Fibroblast of skin of abdomen (primary cell): ENCODE measurements at places on chromosomes 2 and 18.

GRCh38 chr2:241410739-241411176 lies 54.7 kb downstream of the FARP2 start:
- no peak for DNase-seq

- no peak for DNase-seq
Observed at GRCh38 chr2:94999431-94999883, 26.1 kb upstream of the MAL start.

DNA sequence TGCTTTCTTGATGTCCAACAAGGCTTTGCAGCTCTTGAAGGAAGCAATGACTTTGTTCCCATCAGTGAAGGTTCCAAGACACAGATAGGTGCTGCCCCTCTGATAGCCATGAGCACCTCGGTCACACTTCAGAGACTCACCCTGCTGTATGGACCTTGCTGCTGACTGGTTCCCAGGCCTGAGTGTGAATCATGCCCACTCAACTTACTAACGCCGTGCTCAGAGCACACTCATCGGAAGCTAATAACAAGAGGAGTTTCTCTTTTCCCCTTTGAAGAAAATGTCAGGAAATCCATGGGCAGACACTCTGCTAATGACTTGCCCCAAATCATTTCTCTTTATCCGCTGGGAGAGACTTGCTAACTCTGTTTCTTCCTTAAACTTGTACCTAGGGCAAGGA lies 83.8 kb upstream of the ARL4C start:
- no peak for DNase-seq

GRCh38 chr18:29191263-29191662 lies 1014.3 kb upstream of the CDH2 start:
- peak; percentile 39 for DNase-seq

DNA sequence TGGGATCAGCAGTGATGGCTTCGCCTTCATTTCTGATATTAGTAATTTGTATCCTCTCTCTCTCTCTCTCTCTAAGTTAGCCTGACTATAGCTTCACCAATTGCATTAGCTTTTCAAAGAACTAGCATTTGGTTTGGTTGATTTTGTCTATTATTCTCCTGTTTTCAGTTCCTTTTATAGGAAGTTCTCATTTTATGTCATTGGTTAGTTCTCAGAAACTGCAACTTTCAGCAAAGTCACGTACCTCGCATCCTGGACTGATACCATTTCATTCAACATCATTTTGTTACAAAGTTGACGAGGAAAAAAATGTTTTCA lies 450.8 kb downstream of the EIPR1 start:
- DNase-seq, result no peak

DNA sequence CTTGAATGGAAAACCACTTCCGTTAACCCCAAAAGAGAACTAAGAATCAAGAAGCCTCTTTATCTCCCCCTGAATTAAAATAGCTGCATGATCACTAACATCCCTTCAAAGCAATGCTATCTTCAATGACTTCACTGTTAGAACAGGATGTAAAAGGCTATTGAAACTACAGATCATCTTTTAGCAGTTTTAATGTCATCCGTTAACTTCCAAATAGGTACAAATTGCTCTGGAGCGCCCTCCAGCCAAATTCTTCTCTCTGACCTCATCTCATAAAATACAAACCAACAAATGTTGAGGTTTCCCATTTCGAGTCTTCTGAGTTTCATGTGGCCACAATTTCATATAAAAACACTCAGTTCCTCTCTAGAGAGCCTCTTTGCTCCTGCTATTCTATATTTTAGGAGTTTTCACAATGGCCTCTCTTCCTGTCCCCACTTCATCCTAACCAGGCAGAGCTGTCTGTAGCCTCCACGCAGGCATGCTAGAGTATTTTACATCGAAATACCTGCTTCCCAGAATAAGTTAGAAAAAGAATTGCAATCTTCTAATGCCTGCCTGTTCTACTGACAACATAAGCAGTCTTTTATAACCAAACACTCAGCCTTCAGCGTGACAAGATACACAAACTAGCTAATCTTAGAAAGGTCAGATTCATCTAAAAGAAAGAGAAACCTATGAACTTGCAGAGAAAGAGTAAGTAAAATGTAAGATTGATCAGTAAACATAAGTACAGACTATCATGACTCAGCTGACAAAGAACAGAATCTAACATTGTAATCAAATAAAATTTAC lies 37.9 kb downstream of the B4GALT6 start:
- no peak for DNase-seq

DNA sequence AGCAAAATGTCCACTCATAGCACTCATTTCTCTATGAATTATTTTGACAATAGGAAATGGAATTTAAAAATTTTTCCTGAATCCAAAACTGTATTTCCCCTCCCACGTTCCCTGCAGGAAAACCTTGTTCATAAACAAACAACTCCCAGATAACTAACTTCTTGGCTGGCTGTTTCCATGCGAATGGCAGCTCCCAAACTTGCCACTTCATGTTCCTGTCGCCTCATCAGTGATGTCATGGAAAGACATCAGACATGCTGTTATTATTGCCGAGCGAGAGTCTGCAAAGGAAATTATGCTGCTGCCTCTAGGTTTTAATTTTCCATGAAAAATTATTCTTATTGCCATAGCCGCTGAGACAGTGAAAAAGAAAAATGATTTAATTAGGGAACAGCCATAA lies 117.0 kb upstream of the RIOK3 start:
- DNase-seq, result no peak

DNA sequence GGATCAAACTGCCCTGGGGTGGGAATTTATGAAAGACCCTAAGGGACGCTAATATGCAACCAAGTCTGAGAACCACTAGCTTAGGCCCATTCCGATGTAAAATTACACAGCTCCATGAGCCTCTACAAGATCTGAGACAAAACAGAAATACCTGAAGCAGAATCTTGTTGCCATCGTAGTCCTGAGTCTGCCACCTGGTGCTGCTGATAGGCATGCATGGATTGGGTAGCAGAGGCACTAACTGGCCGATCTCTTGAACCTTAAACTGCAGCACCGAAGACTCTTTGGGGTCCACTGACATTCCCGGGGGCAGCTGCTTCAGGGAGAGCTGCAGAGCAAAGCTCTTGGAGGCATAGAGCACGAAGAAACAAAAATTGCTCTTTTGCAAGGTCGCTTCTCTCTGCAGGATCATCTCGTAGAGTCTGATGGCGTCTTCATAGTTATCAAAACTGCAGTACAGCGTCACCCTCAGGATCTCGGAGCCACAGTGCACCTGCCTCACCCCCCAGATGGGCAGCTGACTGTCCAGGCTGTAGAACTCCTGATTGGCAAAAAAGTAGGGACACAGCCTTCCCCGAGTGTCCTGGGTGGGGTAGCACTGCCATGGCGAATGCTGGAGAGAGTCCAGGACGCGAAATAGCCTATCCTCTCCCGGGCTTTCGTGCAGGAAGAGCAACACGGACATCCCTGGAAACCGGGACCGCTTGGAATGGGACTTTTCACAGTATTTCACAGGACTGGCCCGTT lies 848 bp downstream of the FAM124B start:
- no peak for DNase-seq

DNA sequence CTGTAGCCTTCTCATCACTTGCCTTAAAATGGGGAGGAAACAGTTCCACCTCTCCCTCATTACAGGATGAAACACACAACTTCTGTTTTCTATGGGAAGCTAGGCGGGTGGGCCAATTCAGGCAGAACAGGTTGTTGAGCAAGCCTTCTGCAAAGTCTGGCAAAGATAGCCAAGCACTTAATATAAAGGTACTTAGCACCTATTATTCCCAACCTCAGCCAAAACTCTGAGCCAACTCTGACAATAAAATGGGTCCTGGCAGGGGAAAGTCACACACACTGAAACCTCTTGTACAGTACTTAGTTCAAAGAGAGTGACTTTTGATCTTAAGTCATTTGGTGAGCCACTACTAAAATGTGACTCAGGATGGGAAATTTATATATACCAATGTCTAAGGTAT lies 15.8 kb upstream of the SOCS6 start:
- DNase-seq, result no peak

GRCh38 chr2:172285010-172285621 lies 142.3 kb upstream of the ITGA6 start:
- peak; percentile 74 for DNase-seq

DNA sequence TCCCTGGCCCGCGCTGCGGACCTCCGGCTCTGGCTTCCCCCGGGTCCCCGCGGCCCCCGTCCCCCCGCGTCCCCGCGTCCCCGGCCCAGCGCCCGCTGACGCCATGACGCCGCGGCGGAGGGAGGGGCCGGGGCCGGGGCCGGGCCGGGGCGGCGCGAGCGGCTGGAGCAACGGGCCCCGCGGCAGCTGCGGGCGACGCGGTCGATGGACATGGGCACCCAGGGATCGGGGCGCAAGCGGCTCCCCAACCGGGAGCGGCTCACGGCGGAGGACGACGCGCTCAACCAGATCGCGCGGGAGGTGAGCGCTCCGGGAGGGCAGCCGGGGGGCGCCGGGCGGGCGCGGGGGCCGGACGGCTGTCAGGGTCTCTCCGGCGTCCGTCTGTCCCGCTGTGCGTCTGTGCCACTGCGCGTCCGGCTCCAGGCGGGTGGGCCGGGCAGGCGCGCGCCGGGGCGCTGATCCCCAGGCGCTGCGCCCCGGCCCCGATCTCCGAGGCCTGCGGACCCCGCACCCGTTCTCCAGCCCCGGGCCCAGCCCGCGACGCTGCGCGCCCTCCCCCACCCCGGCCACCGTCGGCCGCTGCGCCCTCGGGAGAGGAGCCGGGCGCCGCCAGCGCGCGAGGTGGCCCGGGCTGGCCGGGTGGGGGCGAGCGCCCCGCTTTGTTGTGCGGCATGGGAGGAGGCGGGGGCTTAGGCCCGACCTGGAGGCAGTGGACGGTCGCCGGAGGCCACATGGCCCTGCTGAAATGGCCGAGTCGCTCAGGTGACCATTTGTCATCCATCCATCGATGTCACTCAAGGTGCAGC lies at the start of gene LRRFIP1:
TSS of gene LRRFIP1 (plus strand) at position 147 of the 806 bp plus-strand sequence. CDS start at position 205, 58 bp downstream.
- DNase-seq, result no peak

DNA sequence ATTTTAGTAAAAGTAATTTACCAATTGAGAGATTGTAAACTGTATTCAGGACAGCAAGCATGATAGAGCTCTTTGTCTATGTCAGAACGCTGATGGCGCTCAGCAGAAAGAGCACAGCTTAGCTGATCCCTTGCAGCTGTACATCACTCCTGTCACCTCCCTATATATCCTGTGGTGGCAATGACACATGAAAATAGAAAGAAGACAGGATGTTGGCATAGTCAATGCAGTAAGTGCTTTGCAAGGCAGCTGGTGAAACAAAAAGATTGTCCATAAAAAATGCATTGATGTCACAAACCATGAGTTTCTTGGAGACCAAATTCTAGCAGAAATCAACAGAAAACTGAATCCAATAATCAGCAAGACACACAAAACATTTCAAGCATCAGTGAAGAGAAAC lies 221.5 kb downstream of the RIT2 start:
- DNase-seq, result no peak

DNA sequence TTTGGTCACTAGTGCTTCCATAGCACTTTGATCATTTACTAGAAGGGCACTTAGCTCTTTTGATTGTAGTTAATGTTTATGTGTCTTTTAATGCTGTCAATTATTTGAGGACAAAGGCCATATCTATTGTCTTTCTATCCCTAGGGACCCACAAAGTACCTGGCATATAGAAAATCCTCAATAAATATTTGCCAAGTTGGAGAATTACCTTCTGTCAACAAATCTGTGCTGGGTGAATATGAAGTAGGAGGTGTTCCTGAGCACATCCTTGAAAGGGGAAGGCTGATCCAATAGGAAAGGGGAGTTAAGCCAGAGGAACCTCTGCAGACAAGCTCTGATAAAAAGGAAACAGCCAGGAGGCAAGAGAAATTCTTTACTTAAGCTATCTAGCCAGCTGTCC lies 8.2 kb downstream of the DPP4 start:
- DNase-seq, result no peak

- DNase-seq, result no peak
Observed at GRCh38 chr2:120880381-120880780, 144.7 kb downstream of the GLI2 start.

DNA sequence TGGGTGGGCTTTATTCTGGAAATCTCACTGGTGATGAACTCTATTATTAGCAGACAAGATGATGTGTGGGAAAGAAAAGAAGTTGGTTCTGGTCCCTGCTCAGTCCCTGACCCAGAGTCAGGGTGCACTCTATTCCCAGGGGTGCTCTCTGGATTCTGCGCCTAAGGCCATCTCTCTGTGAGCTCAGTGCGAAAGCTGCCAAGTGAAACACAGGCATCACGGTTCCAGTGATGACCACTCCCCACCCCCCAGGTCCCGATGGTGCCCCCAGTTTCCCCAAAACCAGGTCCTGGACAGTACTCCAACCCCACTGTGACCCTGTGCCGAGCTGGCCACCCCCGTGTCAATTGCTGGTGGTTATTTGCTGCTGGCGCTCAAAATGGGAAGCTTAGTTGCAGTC lies 30.1 kb downstream of the RHOB start:
- DNase-seq, result no peak

DNA sequence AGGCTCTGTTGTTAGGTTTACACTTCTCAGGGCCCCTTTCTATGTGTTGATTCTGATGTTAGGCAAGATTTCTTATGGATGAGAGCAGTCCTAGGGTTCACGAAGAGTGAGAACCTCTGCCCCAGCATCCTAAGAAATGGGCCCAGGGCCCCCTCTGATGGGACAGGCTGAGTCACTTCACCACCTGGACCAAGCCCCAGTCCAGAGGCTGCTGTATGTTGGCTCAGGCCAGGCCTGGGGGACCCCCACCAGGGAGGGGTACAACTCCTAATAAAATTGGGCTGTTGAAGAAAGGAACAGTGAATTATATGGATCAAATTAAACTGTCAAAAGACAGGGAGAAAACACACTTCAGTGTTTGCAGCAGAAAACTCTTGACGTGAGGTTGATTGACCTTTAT lies 365.9 kb upstream of the HS6ST1 start:
- DNase-seq, result no peak

- DNase-seq, result no peak
Observed at GRCh38 chr2:229212241-229212640, 58.8 kb downstream of the PID1 start.

DNA sequence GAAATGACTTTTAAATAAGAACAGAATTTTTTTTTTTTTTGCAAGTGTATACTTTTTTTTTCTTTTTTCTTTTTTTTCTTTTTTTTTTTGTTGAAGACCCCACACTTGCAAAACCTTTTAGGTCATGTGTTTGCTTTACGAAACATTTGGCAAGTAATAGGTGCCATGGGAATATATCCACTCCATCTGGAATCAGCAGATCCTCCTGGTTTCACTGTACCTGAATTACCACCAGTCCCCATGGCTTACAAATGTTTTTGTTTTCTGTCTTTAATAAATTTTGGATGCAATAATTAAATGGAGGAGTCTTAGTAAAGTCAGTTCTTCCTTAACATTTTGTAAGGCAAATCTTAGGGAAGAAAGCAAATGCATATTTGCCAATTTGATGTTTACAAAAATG lies 559.7 kb upstream of the ZEB2 start:
- no peak for DNase-seq

GRCh38 chr18:5393779-5394178 lies 98.3 kb upstream of the ZBTB14 start:
- DNase-seq, result peak; percentile 76

DNA sequence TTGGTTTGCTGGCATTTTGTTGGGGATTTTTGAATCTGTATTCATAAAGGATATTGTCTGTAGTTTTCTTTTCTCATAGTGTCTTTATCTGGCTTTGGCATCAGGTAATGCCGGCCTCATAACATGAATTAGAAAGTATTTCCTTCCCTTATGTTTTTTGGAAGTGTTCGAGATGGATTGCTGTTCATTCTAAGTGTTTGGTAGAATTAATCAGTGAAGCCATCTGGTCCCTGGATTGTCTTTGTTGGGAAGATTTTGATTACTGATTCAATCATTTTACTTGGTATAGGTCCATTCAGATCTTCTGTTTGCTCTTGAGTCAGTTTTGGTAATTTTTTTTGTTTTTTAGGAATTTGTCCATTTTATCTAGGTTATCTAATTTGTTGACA lies 22.3 kb downstream of the KIAA1328 start:
- DNase-seq, result no peak
